ENCODE measurements at places on chromosomes 4 and X.

GRCh38 chr4:39339968-39340367 lies 26.2 kb downstream of the RFC1 start:
- DNase-seq, result no peak

DNA sequence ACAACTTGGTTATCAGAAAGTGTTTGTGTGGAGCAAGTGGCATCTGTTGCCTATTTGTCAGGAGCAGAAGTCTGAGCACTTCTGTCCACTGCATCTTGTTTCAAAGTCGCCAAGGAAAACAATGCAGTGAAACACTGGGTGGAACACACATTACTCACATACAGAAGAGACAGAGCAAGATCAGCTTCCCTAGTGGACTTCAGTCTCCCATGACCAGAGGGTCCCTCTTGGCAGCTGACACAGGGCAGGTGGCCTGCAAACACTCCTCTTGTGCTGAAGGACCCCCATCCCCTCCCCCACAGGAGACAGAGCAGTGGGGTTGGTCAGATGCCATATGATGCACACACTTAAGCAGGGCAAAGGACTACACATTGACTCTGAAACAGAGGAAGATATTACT lies 3.6 kb upstream of the BBS12 start:
- DNase-seq, result no peak

- DNase-seq, result peak; percentile 9
Observed at GRCh38 chr4:90994851-90995574, 867.8 kb downstream of the CCSER1 start.

GRCh38 chr4:18128241-18128640 lies 106.7 kb upstream of the LCORL start:
- DNase-seq, result no peak

DNA sequence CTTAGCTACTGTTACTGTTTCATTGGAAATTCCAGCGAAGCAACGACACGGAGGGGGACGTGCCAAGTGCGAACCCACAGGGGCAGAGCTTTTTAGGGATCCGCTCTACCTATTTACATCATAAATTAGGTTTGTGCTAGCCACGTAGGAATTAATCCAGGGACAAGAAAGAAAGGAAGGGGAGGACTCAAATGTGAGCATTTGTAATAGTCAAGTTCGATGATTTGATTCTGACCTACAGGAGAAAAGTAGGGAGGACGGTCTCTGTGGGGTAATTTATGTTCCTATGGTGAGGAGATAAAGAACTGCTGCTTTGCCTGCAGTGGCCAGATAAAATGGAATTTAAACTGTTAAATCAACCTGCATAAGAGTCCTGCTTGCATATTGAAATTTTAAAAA lies 1.7 kb downstream of the INTS6L start:
- DNase-seq, result no peak

DNA sequence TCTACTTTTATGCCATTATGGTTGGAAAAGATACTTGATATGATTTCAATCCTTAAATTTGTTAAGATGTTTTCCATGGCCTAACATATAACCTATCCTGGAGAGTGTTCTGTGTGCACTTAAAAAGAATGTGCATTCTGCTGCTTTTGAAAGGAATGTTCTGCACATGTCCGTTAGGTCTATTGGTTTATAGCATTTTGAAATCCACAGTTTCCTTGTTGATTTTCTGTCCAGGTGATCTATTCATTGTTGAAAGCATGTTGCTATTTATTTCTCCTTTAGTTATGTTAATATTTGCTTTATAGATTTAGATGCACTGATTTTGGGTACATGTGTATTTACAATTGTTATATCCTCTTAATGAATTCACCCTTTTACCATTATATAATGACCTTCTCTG lies 5.7 kb upstream of the KLKB1 start:
- DNase-seq, result no peak

DNA sequence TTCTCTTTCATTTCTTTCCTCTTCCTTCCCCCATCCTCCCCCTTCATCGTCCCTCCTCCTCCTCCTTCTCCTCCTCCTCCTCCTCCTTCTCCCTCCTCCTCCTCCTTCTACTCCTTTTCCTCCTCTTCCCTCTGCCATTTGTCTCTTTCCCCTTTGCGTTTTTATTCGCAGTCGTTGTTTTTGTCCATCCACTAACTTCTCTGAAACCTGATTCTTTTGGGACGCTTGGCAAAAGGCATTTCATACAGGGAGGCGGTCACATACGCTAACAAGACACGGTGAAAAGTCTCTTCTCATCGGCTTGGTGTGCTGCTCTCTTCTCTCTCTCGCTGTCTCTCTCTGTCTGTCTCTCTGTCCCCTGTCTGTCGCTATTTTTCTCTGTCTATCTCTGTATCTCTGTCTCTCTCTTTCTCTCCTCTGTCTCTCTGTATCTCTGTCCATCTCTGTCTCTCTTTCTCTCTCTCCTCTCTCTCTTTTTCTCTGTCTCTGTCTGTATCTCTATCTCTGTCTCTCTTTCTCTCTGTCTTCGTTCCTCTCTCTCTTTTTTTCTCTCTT lies 5.4 kb upstream of the SHOX start:
- DNase-seq, result no peak

GRCh38 chr4:99790796-99791617 lies 25.6 kb upstream of the DAPP1 start:
- DNase-seq, result no peak

- DNase-seq, result peak; percentile 42
Observed at GRCh38 chr4:165383591-165384073, 4.8 kb downstream of the CPE start.

- peak; percentile 40 for DNase-seq
Observed at GRCh38 chr4:74534936-74535335, 90.0 kb downstream of the AREG start.

GRCh38 chr4:140291259-140291658 lies 82.2 kb upstream of the SCOC start:
- DNase-seq, result peak; percentile 23

- no peak for DNase-seq
Observed at GRCh38 chr4:79687006-79687405, 279.0 kb upstream of the GK2 start.

GRCh38 chrX:10199212-10199611 lies 42.4 kb downstream of the CLCN4 start:
- peak; percentile 37 for DNase-seq

- DNase-seq, result no peak
Observed at GRCh38 chr4:125676583-125676982, 361.8 kb downstream of the FAT4 start.

DNA sequence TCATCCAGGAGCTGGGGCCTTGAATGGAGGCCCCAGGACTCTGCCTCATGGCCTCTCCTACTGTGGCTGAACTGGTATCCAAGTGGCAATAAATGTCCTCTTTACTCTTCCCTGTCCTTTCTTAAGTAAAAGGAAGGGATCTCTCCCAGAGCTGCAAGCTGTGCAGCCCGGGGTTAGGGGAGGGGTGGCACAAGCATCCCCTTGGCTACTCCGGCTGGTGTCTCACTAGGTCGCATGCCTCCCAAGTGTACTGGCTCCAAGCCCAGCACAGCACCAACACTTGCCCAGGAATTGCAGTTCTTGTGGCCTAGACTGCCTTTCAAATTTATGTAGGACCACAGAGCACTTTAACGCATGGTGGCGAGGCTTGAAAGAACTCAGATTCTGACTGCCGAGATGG lies 44.7 kb upstream of the MED14 start:
- no peak for DNase-seq

DNA sequence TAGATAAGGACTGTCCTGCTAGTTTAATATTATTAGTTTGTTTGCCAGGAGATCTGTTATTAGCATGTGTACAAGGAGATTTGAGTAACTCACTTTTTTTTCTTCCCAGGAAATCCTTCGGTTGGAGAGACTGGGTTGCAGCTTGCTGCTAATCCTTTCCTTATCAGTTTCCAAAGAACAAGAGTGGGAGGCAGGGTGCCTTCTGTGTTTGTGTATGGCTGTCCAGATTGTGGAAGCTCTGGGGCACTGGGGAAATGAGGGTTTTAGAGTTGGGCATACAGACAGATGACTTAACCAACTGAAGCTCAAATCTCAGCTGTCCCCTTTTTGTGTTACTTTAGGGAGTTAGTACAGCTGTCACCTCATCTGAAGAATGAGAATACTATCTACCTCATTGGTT lies 12.6 kb upstream of the SUPT20HL1 start:
- no peak for DNase-seq

GRCh38 chr4:56739066-56739777 lies 58.1 kb upstream of the HOPX start:
- peak; percentile 41 for DNase-seq

DNA sequence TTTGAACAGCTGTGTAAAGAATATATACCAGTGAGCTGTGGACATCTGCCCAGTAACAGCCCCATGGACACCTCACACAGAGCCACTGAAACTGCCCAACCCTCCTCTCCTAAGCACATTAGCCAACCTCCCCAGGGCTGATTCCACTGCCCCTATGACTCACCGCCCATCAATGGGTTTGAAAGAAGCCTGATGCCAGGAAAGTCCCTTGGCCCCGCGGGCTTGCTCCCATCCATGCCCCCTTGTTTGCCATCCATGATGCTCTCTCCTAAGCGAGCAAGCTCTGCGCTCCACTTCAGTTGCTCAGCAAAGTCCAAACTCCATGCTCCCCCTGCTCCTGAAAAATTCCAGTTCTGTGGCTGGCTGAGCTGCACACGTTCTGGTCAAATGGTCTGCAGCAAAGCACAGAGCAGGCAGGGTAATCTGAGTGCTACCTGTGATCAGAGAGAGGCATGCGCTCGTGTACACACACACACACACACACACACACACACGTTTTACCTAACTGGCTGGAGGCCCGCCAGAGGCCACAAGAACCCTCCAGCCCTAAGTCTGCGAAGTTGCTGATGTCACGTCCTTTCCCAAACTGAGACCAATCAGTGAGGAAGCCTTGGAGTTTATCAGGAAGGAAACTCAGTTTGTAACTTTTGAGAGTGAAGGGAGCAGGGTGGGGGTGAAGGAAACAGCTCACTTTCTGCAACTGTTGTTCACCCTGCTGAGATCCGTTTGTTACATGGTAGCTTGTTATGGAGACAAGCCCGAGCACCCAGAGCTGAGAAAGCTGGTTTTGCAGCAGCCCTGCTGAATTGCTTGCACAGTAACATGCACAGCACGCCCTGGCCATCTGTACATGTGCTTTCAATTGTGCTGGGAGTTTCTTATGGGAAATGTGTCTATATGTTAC lies at the start of gene ASB9:
ASB9 (minus strand) TSS at position 466 of the 904 bp plus-strand sequence; CDS start at position 257, 209 bp downstream.
- peak; percentile 51 for DNase-seq

GRCh38 chr4:66574145-66574978 lies 904.1 kb upstream of the EPHA5 start:
- peak; percentile 68 for DNase-seq

DNA sequence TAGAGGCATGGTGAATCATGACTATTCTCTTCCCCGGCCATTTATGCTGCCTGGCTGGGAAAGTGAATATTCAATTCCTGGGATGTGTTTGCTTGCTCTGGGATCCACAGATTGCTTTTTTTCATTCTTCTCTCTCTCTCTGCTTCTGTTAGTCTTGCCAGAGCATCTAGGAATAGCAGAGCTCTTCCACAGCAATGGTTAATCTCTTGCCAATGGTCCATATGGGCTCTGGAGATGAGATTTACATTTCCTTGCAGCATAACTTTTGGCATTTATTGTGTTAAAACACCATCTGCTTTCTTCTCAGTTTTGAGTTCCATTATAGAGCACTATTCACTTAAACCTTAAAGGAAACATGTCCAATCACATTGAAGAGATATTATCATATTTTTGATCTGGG lies 59.2 kb upstream of the GUCY1A1 start:
- no peak for DNase-seq

- no peak for DNase-seq
Observed at GRCh38 chr4:180541678-180542077, 1701.5 kb upstream of the TENM3 start.

DNA sequence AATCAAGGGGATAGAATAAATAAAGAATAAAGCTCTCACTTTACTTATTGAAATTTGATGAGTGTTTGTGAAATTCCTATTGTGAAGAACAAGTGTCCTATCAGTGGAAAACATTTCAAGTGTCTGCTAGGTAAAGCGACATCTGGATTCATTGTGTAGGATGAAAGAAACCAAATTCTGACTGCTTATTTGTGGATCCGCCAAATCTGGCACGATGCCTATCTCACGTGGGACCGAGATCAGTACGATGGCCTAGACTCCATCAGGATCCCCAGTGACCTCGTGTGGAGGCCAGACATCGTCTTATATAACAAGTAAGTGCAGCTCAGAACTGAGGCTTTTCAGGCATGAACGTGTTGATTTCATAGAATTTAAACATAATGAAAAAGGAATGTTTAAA lies 1.9 kb downstream of the CHRNA9 start:
- DNase-seq, result no peak

Data from fibroblast of skin of abdomen (primary cell).